ENCODE measurements at places on chromosomes 3 and 15. TPM values are rescaled to one million over a fixed set of nuclear protein-coding genes. Genes with fewer than 3 reads are reported as not detected.

- DNase-seq = no peak
These were observed 1.0 kb upstream of the RNF7 start for GRCh38 chr3:141737093-141737492.

DNA sequence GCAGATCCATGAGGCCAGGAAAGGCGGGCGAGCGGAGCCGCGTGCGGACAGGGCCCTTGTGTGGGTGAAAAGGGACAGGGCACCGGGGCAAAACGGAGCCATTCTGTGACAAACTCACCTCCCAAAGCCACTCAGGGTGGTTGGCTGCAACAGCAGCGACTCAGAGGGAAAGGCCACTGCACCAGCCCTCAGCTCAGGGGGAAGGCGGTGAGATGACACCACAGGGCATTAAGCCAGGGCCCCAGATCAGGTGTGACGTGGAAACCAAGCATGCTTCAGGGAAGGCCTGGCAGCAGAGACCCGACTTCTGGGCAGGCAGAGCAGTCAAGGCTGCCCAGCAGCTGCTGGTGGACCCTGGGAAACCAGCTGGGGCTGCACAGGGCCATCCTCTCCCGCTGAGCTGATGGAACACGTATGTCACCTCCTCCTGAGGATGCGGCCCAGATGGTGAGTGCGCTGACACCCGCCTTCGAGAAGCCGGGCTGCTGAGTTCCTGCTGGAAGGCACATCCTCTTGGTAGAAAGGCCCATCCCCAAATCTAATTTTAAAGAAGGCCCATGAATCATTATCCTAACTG lies 82.3 kb downstream of the CHSY1 start:
- DNase-seq = no peak

DNA sequence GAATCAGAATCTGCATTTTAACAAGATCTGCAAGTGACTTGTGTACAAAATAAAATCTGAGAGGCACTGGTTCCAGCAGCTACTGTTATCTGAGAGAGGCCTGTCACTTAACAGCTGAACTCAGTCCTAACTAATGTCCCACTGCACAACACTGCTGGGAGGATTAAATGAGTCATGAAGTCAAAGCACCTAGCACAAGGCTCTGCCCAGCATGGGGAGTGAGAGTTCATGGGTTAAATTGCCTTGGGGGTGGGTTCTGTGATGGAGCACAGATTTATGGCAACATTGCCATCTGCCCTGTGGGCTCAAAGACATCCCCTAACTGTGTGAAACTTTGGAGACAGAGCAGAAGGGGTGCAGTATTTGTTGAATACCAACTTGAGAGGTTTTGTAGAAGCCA lies 250.9 kb downstream of the PLCL2 start:
- no peak for DNase-seq

GRCh38 chr3:23840521-23840920 lies 34.8 kb downstream of the UBE2E1 start:
- DNase-seq = no peak

DNA sequence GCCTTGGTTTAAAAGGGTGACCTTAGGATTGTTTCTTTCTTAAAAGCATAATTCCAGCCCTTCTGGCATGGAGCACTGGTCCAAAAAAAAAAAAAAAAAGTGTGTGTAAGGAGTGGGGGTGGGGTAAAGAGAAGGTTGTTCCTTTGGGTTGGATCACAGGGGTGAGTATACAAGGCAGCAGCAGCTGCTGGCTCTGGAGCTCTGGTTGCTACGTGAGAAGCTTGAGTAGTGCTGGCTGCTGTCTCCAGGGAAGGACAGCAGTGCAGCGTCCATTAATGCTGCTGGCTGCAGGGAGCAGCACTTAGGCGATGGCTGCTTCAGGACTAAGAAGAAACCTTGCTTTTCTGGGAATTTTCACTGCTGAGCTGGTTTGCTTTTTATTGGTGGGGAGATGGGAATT lies 2.3 kb downstream of the SETD5 start:
- DNase-seq = peak; percentile 64

The SLC35G2 gene
- 16.5 TPM for total RNA-seq

The FBXL22 gene
- not detected for total RNA-seq
